ENCODE measurements at places on chromosomes 5 and 9.

DNA sequence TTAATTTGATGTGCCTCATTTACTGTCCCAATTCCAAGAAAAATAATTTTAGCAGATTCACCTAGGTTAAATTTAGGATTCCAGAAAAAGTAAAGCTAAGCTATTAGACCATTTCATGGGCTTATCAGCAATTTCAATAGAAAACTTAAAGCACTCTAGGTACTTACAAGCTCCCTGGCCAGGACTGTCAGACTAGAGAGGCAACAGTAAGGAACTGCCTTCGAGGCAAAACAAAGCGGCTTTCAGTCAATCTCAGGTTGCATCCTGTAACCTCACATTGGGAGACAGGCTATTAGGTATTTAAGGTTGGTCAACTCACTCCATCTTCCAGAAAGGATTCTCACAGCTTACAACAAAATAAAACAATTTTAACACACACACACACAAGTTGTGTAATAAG lies 48.7 kb upstream of the FSD1L start:
- DNase-seq, result no peak

DNA sequence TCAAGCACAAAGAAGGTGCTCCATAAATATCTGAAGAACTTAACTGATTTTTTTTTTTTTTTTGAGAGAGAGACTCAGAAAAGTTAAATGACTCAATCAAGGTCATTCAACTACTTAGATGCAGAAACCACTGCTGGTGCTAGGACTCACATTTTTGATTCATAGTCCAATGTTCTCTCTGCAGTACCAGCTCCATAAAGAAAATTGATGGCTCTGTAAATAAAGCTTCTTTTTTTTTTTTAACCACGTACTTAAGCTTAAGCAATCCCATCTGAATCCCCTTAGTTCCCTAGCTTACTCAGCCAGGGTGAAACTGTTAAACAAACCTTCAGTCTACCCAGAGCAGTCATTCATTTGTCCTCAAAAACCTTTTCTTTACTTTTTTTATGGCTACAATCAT lies 657.0 kb upstream of the WWC1 start:
- DNase-seq, result no peak

DNA sequence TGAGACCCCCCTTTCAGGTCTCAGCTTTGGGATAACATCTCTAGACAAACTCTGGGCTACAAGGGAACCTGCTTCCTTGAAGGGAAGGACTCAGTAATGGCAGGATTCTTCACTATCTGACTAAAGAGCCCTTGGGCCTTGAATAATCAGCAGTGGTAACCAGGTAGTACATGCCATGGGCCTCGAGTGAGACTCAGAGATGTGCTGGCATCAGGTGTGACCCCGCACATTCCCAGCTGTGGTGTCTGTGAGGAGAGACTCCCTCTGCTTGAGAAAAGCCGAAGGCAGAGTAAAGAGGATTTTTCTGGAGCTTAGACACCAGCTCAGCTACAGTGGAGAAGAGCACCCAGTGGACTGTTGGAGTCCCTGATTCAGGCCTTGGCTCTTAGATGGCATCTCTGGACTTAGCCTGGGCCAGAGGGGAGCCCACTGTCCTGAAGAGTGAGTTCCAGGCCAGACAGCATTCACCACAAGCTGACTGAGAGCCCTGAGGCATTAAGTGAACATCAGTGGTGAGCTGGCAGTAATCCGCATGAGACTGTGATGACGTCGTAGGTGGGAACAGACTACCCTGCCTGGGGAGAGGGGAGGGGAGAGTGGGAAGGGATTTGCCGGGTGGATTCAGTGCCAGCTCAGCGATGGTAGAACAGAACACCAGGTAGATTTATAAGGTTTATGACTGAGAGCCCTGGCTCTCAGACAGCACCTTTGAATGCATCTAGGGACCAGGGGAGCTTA lies 5.3 kb upstream of the ZNF782 start:
- DNase-seq, result no peak

GRCh38 chr9:19623941-19624340 lies 164.9 kb downstream of the SLC24A2 start:
- no peak for DNase-seq

- DNase-seq, result no peak
Measured at GRCh38 chr9:90775657-90776056, 26.0 kb upstream of the SYK start.

GRCh38 chr9:84305497-84306131 lies 34.9 kb downstream of the SLC28A3 start:
- DNase-seq, result no peak

- no peak for DNase-seq
Measured at GRCh38 chr9:105855987-105856386, 161.6 kb downstream of the TMEM38B start.

DNA sequence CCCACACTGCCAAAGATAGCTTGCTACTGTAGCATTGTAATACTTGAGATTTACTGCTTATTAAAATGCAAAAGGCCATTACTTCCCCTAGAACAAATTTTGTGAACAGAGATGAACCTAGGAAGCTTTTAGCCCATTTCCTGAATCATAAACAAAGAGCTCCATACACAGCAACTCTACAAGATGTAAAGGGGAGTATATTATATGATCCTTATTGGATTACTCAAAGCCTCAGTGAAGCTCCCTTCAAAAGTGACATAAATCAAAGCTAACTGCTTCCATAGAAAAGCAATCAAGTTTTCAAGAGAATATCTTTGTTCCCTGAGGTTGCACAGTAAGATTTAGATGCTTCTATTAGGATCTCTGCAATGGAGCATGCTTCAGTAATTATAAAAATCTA lies 629.8 kb downstream of the EFNA5 start:
- DNase-seq, result no peak

DNA sequence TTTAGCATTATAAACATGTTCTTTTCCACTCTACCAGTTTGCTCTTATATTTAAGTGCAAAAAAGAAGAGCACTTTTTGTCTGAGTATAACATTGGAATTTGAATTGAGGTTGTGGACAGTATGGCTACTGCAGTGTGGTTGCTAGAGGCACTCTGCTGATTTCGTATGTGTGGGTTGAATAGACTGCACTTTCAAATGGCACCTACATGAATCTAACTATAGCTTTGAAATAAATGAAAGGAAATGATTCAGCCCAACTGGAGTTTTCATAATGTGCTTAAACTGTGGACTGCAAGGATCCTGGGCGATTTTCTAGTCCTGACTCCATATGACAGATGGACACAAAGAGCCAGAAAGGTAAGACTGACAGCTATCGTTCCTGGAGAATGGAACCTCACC lies 657.6 kb upstream of the RIOK2 start:
- DNase-seq, result no peak

- no peak for DNase-seq
Measured at GRCh38 chr9:111427186-111427585, 57.0 kb downstream of the ECPAS start.

- DNase-seq, result no peak
Measured at GRCh38 chr5:88145611-88146467, 122.8 kb downstream of the TMEM161B start.

- no peak for DNase-seq
Measured at GRCh38 chr5:90894866-90895420, 336.3 kb downstream of the ADGRV1 start.

- no peak for DNase-seq
Measured at GRCh38 chr5:166719991-166720390, 1571.5 kb upstream of the WWC1 start.

- DNase-seq, result no peak
Measured at GRCh38 chr5:110594866-110595265, 131.6 kb downstream of the TMEM232 start.
